CD4-positive, alpha-beta T cell treated with Interleukin-6 for 4 hours (primary cell): ENCODE measurements at places on chromosomes 3 and 15.

DNA sequence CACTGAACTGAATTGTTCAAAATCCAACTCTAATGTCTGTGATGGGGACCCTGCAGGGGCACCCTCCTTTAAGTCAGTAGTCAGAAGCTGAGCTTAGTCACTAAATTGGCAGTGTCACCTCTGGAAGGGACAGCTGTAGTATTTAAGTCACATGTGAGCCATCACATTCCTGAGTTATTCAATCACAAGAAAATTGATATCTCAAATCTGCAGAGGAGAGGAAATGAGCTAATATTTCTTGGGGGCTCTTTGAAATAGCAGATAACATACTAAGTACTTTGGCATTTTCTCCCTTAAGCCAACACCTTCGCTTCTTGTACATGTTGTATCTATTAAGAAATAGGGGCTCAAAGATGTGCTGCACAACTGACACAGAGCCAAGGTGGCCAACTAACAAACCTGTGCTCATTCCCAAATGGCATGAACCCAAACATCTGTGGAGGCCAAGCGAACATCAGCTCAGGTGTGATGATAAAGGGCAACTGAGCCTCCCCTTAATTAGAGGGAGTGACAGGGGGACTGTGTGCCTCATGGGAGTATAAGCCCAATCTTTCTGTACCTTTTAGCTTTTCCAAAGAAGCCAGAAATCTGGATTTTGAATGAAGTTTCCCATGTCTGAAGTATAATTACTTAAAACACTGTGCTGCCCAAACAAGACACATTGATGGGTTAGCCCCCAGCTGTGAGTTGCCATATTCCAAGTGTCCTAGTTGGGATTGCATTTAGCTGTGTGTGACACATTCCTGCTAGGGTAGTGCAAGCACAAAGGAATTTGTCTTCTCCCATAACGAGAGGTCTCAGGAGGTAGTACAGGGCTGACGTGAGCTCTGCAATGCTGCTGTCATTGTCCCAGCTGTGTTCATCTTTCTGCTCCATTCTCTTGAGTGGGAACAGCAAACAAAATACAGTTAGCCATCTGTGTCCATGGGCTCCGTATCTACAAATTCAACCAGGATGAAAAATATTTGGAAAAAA, 63.3 kb downstream of the ABHD5 start:
- no peak for DNase-seq

- DNase-seq: no peak
Measured at GRCh38 chr3:102024270-102024904, 175.1 kb downstream of the NFKBIZ start.

- DNase-seq: no peak
Measured at GRCh38 chr3:99638167-99638948, at the start of gene COL8A1. Gene COL8A1 (plus strand): TSS chr3:99638594. CDS start chr3:99790683, 152,089 bp downstream.

GRCh38 chr3:27031476-27031875, 337.7 kb downstream of the NEK10 start:
- DNase-seq: no peak
